ENCODE measurements at places on chromosomes 1 and 21.

DNA sequence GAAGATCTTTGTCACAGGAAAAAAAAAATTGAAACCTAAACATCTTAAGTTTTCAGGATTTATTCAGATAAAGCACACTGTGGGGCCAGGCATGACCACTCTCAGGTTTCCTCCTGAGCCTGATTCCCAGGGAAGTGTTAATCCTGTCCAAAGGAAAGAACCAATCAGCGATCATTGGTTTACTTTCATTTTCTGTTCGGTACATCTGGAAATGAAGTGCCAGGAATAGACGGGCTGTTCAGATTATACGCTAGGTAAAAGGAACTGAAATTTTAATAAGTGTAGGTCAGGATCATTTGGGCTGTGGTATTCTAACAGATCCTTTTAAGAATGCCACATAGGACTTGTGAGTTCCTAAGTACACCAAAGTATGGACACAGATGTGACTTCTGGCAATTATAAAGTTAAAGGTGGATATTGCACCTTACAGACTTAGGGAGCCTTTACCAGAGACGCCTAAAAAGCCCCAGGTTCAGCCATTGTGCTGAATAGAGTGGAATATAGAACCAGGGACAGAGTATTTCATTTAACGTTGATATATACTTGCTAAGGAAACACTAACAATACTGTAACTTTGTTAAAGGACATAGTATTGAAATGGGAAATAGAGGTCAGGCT lies 9.3 kb upstream of the CACYBP start:
- DNase-seq: no peak

DNA sequence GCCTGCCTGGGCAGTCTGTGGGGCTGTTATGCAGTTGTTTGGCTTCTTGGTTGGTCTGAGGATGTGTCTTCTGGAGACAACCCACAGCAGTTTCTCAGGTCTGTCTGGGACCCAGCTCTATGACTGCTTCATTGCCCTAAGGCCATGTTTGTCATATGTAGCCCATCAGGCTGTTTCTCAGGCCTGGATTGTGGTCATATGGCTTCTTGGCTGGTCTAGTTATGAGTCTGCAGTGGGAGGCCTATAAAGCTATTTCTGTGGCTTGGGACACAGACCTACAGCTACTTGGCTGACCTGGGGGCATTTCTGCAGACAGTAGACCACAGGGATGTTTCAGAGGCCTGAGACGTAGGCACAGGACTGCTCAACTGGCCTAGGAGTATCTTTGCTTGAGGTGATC lies 41.5 kb downstream of the CHIA start:
- DNase-seq: no peak

DNA sequence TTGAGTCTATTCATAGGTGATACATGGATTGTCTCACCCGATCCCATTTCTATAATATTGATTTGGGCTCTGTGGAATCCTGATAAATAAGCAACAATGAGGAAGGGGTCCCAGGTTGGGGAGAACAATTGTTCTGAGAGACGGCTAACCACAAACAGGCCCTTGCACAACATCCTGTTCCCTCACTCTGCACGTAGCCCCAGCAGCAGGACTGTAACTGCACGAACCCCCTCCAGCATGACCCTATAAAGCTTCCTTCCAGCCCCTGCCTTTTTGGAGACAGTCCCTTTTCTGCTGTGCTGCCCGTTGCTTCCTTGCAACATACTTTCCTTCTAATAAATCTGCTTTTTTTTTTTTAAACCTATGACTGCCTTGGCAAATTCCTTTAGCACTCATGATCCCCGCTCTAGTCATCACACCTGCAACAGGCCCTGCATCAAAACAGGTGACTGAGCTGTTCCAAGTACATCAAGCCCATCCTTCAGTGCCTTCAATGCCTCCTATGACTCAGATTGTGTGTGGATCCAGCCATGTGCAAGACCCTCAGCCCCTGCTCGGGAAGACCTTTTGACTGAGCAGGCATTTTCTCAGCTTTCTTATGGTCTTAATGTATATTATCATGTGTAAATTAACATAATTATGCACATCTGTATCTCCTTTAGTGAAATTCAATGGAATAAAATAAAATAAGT lies 63.7 kb upstream of the B3GALNT2 start:
- DNase-seq: no peak

DNA sequence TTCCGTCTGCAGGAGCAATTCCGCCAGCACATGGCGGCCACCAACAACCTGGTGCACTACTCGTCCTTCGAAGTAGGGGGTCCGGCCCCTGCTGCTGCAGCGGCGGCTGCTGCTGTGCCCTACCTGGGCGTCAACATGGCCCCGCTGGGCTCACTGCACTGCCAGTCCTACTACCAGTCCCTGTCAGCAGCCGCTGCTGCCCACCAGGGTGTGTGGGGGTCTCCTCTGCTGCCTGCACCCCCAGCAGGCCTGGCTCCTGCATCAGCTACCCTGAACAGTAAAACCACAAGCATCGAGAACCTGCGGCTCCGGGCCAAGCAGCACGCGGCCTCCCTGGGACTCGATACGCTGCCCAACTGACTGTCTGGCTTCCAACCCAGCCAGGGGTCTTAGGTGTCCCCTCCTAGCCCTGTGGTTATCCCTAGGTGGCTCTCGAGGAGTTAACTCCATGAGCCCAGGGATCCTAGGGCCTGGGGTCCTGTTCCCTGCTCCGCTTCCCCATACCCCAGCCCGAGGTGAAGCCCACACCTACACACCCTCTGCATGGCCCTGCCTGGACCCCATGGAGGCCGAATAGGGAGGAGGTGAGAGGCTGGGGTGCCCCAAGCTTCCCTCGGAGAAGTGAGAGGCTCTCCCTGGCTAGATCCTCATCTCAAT lies 22.6 kb downstream of the DMBX1 start:
- no peak for DNase-seq

DNA sequence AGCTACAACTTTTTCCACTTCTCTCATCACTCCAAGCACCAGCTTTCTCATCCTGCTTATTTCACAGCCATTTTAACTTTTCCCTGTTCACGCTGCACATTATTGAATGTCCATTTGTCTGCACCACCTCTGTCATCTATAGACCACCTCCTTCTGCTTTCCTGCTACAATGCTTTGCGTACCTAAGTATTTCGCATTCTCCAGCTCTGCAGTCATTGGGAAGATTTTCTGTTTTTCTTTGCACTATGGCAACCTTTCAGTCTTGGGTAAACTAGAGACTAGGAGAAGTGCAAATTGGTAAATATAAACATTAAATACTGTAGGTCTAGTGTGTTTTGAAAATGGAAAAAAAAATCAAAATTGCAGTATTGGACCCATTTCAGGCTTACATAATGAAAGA lies 835 bp downstream of the CCDC30 start:
- DNase-seq: no peak

- no peak for DNase-seq
Observed at GRCh38 chr1:20446796-20447195, 39.2 kb downstream of the CAMK2N1 start.

GRCh38 chr21:31912501-31912900 lies 39.7 kb downstream of the HUNK start:
- DNase-seq: no peak

DNA sequence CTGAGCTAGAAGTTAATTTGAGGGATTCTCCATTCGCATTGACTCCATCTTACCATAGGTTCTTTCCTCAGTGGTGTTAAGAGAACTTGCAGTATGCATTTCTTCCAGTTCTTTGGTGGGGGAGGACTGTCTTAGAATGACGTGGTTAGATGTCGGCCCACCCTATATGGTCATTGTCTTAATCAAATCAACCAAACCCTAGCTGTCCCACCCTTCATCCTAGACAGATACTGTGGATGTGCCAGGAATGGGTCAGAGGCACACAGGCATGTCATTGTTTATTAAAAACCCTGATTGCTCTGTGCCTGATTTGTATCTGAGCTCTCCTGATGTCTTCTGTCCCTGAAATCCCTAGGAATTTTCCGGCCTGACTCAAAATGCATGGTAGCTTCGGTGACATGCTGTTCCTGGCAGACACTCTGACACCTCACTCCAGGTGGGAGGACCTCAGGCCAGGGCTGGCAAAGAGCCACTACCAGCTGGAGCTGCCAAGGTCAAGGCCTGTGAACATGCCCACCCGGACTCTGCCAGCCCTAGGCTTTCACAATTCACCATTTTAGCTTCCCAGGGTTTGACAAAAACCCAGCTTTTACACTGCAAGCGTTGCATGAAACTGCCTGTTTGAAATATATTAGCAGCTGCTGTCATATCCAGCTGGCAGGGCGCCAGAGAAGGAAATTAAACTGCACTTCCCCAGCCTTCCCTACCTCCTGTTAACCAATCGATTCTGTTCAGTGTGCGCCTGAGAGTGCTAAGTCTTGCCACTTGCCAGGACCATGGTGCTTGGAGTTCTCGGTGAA lies 134.0 kb downstream of the FAM78B start:
- no peak for DNase-seq

- DNase-seq: no peak
Observed at GRCh38 chr1:81254560-81254959, 546.2 kb upstream of the ADGRL2 start.

DNA sequence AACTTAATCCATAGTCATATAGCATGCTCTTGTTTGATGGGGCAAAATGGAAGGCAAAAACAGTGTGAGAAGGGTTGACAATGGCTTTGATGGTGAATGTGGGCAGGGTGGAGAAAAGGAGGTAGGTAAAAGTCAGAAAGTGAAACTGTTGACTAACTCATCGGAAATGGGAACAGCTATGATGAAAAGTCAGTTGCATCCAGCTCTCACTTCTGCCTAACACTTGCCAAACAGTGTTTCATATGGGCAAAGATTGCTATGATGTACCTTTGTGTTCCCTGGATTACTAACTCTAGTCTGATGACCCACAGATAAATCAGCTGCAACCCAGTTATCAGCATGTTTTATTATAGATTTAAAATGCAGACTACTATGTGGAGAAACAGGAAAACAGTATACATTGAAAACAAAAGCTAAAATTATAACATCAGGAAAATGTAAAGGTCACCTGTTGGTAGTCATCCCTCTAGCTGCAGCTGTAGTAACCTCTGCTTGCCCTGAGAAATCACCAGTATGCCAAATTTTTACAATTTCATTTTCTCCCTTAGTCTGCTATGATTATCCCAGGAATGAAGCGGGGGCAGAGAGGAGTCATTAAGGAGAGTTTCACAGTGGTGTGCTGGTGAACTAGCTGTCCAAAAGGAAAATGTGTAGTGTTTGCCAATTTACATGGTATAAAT lies 11.7 kb downstream of the TNFSF18 start:
- DNase-seq: no peak

Measured in activated CD4-positive, alpha-beta T cell treated with anti-CD3 and anti-CD28 coated beads, Interleukin-2, amount 50 U/mL, for 48 hours (primary cell).